Esophagus mucosa (tissue), 1 donor: ENCODE measurements at places on chromosomes 2 and 18.
A peak's percentile ranks its signal among the peaks of the same experiment; 100 is the strongest.

DNA sequence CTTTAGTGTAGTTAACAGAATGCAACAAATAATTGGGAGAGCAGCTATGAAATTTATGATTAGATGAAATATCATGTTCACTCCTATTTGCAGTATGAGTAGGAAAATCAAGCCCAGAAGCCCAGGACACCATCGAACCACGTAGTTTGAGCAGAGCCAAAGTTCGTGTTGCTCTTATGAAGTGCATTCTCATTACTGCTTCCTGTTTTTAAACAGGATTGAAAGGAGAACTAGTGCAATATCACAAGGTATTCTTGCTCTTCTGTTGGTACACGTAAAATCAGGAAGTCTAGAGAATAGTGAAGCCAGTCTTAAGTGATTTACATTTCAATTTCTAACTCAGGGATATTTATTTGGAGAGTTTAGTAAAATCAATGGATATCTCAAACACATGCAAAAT lies 21.1 kb downstream of the ARHGAP15 start:
- ATAC-seq = no peak

DNA sequence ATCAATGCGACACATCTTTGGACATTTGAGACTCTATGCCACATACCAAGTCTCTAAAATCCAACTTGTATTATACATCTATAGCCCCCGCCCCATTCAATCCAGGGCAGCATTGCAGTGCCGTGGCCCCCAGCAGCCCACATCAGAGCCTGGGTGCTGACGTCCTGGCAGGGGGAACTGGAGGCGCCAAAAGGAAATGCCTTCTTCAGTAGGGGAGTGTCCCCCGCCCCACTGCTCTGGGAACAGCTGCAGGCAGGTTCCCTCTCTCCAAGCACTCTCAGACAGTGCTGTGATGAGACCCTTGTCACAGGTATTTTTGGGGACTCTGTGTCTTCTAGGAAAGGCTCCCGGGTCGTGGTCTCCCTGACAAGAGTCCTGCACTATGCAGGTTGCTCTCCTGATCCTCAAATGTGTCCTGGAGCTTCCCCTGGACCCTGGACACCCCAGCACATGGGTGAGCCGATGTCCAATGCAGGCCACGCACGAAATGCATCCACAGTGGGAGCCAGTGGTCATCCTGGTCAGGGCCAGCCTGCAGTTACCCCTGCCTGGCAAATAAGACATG lies 188.7 kb downstream of the RTP5 start:
- ATAC-seq = no peak

GRCh38 chr2:30865892-30866681 lies 58.8 kb upstream of the CAPN13 start:
- ATAC-seq = no peak

DNA sequence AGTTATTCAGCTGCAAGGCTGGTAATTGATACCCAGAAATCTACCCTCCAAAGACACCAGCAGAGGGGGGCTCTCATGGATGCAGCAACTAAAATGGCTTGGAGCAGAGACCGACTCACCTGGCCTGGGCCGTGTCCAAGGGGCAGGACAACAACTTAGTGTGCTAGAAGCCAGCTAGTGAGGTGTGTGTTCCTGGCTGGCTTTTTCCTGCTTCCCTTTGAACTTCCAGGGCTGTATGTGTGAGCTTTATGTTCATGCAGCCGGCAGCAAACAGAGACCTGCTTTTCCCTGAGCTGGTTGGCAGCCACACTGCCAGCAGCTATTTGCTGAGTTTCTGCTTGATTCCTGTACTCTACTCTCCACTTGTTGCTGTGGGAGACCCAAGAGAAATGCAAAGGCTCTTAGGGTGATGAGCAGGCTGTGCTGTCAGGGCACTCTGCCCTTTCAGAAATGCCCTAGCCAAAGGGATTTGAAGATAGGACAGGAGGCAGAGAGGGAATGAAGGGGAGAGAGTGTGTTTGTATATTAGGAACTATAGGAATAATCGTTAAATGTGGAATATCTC lies 23.7 kb upstream of the GRP start:
- no peak for ATAC-seq

GRCh38 chr2:86336675-86337243 lies 667 bp downstream of the REEP1 start:
- ATAC-seq = no peak

DNA sequence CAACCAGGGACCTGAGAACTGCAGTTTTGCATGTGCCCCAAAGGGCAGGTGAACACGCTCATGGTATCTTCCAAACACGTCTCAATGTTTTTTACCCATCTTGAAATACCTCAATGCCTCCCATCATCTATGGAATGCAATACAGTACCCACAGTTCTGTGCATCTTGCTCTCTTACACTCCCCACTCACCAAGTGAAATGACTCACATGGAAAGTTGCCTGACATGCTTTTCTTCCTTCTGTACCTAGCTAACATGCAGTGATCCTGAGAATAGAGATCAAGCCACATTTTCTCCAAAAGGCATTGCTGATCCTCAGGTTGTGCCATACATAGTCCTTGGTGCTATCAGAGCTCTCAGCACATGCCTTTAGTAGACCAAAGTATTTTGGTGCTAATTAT lies 373.9 kb downstream of the GPD2 start:
- peak; percentile 45 for ATAC-seq
